A549 treated with RU486 at 1 μM for 4 hours (cell line): ENCODE measurements at places on chromosomes 2 and 18. TPM values are rescaled to one million over a fixed set of nuclear protein-coding genes. Genes with fewer than 3 reads are reported as not detected.

The APCDD1 gene
- total RNA-seq: not detected in 5 replicates

The SH3BP4 gene
- 27.6 to 31.4 TPM (median 28.3 TPM) in 5 replicates for total RNA-seq

The LYPD1 gene
- total RNA-seq: 12.7 to 20.4 TPM (median 15.6 TPM) in 5 replicates

The SERPINB4 gene
- 0.11 to 0.18 TPM (median 0.15 TPM) in 4 of 5 replicates, not detected in the other for total RNA-seq

The AMER3 gene
- not detected in 5 replicates for total RNA-seq

The ALPG gene
- 0.08 to 0.30 TPM (median 0.14 TPM) in 5 replicates for total RNA-seq

The SOX11 gene
- total RNA-seq: not detected in 5 replicates

The LIPG gene
- total RNA-seq: 0.06 to 0.27 TPM (median 0.20 TPM) in 5 replicates

The HJURP gene
- total RNA-seq: 76.2 to 89.5 TPM (median 80.6 TPM) in 5 replicates

The DSG1 gene
- total RNA-seq: not detected in 5 replicates

The CTAGE1 gene
- not detected in 5 replicates for total RNA-seq

The FSHR gene
- 0.07 TPM in 1 of 5 replicates, not detected in the others for total RNA-seq

The TAF4B gene
- total RNA-seq: 3.4 to 5.7 TPM (median 5.6 TPM) in 5 replicates
